Fibroblast of skin of left quadriceps (primary cell): ENCODE measurements at places on chromosomes 4 and X.
A peak's percentile ranks its signal among the peaks of the same experiment; 100 is the strongest.

GRCh38 chrX:24515447-24515846 is 50.4 kb downstream of the PDK3 start:
- DNase-seq = no peak

- DNase-seq = no peak
Measured at GRCh38 chrX:1421433-1422134, 29.7 kb upstream of the SLC25A6 start.

DNA sequence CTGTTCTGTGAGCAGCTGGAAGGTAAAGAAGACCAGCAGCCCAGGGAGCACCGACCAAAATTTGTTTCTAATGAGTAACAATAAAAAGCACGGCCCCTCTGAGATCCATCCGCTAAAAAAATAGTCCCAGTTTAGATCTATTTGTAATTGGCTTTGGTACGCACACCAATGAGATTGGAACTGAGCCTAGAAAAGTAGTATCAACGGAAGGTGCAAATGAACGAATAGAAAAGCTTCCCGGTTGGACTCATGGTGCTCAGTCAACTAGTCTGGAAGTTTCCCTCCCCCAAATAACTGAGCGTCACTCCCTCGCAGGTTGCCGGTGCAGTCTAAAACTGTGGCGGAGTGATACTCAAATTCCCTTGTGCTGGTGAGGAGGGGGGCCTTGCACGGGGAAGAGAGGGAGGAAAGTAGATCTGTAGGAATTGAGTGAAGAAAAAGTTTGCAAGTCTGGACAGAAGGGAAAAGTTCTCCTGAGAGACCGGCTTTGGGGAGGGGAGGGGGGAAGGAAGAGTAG is at the start of gene COL4A5:
TSS of gene COL4A5 (plus strand) at position 413 of the 517 bp plus-strand sequence. CDS start 288 bp downstream, outside the sequence.
- peak; percentile 68 for DNase-seq

- DNase-seq = no peak
Measured at GRCh38 chr4:71828470-71828869, 44.6 kb upstream of the GC start.

- DNase-seq = no peak
Measured at GRCh38 chr4:127832585-127832984, 48.1 kb upstream of the PLK4 start.

- DNase-seq = no peak
Measured at GRCh38 chr4:184275766-184276165, 58.1 kb upstream of the ENPP6 start.

DNA sequence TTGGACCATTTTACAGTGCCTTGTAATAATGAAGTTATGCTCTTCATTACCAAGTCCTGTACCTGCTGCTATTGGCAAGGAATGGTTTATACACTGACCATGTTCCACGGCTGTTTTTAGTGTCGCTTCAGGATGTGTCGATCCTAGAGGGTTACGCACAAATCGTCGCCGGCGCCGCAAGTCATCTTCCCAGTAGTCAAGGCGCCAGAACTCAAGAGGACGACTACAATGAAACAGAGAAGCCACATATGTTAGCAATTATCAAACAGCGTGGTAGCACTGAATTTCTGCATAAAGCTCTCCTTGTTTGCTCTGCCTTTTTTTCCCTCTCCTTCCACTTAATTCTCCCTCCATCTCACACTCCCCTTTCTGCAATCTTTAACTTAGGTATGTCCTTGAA is 17.0 kb downstream of the MAB21L2 start:
- no peak for DNase-seq

GRCh38 chr4:94228493-94229216 is 21.0 kb downstream of the SMARCAD1 start:
- DNase-seq = no peak

- DNase-seq = no peak
Measured at GRCh38 chr4:87961993-87962392, 13.5 kb upstream of the SPP1 start.
